ENCODE measurements at places on chromosomes 7 and 10.
A peak's percentile ranks its signal among the peaks of the same experiment; 100 is the strongest.

- DNase-seq: no peak
These were observed 270.6 kb downstream of the TRIL start for GRCh38 chr7:28687537-28687936.

- no peak for DNase-seq
These were observed 201.4 kb upstream of the NPVF start for GRCh38 chr7:25429731-25430130.

DNA sequence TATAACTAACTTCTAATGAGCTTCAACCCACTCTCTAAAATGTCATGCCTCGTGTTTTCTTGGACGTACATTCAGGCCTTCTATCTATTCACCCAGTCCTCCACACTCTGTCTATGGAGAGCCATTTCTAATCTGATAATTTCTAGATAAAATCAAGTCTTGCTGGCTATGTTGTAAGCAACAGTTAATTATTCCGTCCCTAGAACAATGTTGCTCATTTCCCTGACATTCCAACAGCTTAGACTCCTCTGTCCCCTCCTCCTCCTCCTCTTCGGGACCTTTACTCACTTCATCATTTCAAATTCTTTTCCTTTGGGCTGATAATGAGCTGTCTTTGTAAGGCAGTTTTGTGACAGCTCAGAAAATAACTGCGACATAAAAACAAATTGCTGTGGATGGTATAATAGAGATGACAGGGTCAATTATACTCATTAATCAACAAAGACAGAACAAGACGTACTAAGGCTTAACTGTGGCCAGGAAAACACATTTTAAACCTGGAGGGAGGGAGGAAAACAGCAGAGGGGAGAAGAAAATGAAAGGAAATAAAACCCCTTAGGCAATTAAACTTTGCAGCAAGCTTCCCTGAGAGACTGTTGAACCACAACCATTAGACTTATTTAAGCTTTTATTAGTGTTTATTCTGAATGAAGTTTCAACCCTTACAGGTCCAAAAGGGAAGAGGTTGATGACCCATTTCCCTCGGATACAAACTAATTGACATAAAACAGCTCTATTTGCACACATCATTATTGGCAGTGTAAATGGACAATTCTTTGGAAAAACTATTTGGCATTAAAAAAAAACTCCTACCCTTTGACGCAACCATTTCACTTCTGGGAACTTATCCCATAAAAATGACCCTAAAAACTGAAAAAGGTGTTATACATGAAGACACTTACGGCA is 179.1 kb downstream of the SFMBT2 start:
- DNase-seq: no peak

- no peak for DNase-seq
These were observed 88.5 kb downstream of the COL13A1 start for GRCh38 chr10:69890065-69890847.

DNA sequence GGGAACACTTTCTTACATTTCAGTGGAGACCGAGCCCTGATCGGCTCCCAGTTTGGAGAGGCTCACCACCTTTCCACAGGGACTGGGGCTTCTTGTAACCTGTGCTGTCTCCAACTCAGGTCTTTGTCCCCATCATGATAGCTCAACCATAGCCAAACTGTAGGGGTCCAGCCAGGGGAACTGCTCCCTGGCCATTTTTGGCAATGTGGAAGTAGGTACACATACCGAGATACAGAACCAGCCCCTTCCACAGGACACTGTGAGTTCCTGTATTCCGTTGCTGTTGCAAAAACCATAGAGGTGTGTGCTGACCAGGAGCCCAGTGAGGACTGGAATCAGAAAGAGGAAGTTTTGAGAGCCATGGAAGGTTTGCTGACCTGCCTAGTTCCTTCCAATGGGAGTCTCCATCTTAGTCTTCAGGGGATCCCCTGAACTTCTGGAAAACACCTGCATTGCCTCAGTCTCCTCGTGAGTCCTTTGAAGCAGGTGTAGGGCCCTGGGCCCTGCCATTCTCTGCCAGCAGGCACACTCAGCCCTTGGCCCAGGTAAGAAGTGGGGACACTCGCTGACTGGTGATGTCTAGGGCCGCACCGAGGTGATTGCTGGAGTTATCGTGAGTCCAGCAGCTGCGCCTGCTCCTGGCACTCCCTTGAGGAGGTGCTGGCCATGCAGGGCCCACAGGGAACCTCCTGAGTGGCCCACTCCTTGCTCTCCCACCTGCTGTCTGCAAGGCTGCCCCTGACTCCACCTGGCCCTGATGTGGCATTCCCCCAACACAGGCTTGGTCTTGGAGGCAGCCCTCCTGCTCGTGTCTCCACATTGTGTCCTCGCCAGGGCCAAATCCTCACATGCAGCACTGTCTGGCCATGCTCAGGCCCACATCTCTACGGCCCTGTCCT is 11.2 kb downstream of the WDFY4 start:
- no peak for DNase-seq

DNA sequence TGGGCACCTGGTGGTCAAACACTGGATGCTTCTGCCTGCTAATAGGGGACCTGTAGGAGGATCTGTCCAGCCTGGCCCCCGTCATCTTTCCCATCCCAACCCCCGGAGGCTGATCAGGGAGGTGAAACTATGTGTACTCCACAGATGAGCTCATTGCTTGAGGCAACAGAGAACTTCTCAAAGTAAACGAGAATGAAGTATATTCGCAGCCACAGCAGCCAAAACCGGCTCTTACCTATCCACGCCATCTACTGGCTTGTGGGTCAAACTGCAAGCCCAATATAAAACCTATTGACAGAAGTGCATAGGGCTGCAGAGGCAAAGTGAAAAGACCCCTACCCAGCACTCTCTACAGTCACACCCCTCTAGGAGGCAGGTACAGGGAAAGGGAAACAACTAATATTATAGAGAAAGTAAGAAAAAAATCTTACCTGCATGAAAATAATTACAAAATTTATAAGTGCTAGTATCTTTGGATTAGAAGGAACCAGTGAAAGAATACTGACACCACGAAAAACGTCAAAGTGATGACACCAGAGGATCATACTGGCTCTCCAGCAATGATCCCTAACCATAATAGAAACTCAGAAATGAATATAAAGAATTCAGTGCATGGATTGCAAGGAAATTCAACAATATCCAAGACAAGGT is 973.5 kb downstream of the ANKRD7 start:
- DNase-seq: peak; percentile 3

DNA sequence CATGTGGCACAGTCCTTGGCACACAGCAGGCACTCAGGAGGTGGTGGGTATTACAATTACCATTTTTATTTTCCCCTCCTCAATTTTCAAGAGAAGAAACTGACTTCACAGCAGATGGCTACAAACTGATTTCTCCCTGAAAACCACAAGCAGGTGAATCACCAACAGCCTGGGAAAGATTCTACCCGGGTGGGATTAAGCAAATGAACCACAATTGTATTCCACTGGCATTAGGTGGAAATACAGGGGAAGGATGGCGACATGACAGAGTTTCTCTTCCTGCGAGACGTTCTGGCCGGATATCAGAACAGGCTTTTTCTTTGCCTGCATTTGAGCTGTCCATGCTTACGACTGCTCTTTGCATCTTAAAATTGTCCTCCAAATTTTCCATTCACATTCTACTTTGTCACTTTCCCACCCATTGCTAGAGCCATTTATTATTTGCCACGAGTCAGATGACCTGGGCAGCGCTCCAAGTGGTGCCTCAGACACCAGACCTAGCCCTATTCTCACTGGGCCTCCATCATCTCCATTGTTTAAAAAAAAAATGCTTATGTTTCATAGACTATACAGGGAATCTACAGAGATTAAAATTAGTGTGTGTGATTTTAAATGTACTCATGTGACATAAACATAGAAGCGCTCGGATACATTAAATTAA is 4.6 kb downstream of the DENND11 start:
- no peak for DNase-seq

GRCh38 chr7:11193888-11194287 is 220.2 kb downstream of the PHF14 start:
- DNase-seq: no peak

GRCh38 chr7:134809616-134810015 is 30.2 kb downstream of the CALD1 start:
- DNase-seq: no peak

DNA sequence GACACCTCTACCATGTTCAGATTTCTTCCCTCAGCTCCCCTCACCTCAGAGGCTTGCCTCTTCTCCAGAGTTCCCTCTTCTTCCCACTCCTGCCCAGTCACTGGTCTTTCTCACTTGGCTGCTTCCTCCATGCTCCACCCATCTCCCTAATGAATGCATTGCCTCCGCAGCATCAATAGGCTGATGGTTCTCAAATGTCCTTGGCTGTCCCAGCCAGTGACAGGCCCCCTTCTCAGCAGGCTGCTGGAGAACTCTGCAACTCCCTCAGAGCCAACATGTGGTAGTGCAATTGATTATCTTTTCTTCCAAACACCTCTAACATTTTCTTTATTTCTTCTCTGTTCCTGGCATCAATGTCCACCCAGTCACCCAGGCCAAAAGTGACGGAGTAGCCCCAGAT is 218.2 kb downstream of the RELN start:
- DNase-seq: no peak

DNA sequence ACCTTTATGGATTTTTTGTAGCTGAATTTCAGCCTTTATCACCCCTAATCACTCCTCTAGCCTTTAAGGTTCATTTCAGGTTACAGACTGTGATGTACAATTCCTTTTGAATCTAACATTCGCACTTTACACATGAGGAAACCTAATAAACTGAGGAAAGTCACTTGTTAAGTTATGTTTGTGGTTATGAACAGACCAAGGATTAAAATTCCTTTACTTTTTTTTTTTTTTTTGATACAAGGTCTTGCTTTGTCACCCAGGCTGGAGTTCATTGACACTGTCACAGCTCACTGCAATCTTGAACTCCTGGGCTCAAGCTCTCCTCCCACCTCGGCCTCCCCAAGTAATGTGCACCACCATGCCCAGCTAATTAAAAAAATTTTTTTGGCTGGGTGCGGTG is 3.6 kb downstream of the MCU start:
- DNase-seq: no peak

- DNase-seq: no peak
These were observed 304.9 kb upstream of the ZMIZ1 start for GRCh38 chr10:78763651-78764395.

DNA sequence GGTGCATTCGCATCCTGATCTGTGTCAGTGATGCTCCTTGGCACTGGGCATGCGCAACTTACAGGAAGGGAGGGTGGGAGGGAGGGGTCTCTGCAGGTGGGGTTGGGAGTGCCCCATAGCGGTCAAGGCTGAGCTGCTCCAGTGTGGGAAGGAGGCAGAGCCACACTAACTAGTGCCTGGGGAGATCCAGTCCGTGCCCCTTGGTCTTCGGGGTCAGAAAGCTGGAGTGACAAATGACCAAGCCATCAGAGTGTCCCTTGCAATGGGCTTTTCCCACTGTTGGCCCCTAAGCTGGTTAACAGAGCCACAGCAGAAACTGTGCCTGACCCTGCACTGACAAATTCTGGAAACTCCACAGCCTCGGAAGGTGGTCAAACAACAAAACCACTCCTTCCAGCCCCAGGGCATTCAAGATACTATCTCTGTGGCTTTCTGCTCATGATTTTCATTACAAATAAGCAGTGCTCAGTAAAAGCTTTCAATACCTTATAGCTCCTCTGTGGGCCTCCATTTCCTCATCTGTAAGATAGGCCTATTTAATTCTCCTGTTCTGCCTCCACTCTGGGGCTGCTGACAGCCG is 138.1 kb upstream of the UNC5B start:
- no peak for DNase-seq

GRCh38 chr10:13717936-13718772 is 131.4 kb downstream of the PRPF18 start:
- peak; percentile 32 for DNase-seq

DNA sequence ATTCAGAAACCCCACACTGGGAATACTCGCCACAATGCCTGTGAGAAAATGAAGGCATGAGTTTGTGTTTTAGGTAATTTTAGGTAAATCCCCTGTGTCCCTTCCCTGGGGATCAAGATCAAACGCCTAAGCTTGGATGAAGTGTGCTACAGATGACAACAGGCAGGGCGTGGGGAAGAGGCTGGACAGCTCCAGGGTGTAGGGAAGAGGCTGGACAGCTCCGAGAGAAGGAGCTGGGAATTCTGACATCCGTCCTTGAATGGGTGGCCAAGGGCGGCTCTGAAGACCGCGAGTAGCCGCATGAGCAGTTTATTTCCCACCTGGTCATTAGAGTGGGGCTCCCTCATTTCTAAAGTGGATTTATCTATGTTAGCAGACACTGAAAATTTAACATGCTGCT is 109.7 kb downstream of the RAMP3 start:
- DNase-seq: no peak

- peak; percentile 41 for DNase-seq
These were observed 60.7 kb downstream of the VCL start for GRCh38 chr10:74058658-74059057.

- DNase-seq: no peak
These were observed 137.8 kb downstream of the MAPK8 start for GRCh38 chr10:48444266-48444665.

- no peak for DNase-seq
These were observed 68.6 kb downstream of the ZMIZ1 start for GRCh38 chr10:79137300-79137756.

DNA sequence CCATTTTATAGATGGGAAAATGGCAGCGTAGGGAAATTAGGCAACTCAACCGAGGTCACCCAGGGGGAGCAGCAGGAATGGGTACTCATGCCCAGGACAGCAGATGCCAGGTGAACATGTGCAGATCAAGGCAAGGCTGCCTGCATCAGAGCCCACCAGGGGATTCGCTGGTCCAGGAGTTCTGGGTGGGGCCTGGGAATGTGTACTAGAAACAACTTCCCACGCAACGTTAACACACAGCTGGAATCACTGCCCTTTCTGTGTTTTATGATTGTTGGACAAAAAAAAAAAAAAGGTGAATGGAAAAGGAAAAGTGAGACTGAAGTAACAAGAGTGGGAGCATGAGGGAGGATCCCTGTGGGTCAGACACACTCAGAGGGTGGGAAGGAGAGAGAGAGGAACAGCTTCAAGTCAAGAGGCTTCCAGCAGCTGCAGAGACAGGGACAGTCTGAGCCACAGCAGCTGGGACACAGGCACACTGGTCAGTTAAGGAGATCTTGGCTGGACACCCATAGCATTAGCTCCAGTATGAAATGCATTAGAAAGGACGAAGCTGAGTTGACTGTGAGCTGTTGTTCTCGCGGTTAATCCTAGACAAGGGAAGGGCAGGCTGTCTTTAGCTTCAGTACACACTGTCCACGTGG is 187.9 kb upstream of the INHBA start:
- no peak for DNase-seq

DNA sequence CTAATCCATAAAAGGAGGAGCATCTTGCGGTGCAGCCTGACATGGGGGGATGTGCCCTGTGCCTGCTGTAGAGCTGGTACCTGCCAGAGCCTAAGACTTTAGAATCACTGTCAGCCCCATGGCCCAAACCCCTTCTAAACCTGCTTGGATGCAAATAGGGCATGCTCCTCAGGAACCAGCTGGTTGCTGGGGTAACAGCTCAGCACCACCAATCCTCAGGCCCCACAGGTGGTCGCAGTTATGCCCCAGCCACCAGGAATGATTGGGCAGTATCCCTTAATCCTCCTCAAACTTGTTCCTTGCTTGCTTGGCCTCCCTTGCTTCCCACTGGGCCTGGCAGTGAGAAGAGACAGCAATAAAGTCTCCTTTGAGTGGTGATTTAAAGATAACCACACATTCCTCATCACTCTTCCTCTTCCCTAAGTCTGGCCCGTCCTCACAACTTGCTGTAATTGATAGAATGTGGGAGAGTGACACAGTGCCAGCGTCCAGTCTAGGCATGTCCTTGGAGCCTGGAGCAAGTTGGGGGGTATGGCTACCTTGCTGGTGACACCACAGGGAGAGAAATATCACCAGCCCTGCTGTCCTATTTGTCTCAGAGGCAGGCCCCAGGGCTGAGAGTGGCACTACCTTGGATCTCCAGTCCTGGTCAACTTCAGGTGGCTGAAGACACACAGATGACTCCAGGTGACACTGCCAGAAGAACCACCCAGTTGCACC is 43.0 kb downstream of the VSTM4 start:
- DNase-seq: no peak
